ENCODE measurements at places on chromosomes 6 and 20.

- no peak for ATAC-seq
Observed at GRCh38 chr6:170416959-170417606, 110.5 kb downstream of the FAM120B start.

- no peak for ATAC-seq
Observed at GRCh38 chr6:96816301-96816817, 20.9 kb downstream of the GPR63 start.

- no peak for ATAC-seq
Observed at GRCh38 chr6:137002505-137002904, 42.3 kb downstream of the IL20RA start.

DNA sequence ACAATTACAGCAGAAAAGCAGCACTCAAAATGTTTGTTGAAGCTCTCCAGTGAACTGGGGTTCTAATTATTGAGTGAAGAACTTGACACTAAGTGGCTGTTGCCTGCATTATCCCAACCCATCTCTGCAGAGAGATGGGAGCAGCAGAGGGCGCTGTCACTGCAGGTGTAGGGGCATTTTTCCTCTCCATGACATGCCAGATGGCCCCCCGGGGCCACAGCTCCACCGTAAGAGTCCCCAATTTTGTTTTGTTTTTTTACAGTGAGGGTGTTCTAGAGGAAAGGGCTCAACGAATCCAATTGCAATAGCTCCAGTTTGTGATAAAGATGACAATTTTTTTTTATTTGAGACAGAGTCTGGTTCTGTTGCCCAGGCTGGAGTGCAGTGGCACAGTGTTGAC lies 1.9 kb upstream of the FUCA2 start:
- ATAC-seq, result no peak

DNA sequence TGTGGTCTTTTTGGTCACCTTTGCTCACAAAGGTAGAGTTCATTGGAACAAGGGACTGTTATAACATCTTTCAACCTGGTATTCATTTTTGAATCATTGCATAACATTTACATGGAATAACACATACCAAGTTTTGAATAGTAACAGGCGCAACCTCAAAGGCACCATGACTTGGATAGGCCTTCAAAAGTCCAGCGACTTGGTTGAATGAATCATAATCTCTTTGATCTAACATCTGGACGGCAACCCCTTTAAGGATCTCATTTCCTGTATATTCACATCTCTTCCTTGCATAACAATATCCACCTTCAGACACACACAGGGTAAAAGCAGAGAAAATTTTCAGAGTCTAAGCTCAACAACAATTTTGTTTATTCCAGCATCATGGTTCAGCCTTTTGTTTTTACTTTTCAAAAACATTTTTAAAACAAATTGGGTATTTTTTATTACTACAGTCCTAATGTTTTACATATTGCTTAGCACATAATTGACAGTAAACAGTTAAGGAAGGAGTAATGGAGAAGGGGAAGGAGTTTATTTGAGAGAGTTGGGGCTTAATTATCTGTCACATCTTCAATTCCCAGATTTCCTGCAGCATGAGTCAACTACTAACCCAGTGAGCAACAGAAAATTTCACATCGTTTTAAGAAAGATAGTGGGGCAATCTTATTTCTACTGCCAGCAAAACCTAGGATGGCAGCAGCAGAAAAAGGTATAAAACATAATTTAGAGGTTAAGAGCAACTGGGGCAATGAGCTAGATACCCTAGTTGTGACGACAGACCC lies 41.8 kb upstream of the F13A1 start:
- no peak for ATAC-seq

DNA sequence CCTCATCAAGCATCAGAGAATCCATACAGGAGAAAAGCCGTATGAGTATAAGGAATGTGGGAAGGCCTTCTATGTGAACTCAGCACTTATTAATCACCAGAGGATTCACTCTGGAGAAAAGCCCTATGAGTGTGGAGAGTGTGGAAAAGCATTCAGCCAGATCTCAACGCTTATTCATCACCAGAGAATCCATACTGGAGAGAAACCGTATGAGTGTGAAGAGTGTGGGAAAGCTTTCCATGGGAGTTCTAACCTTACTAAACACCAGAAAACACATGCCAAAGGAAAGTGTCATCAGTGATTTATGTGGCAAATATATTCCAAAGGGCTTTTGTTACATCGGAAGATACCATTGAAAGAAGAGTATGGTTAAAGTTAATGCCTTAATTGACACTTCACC lies 25.4 kb downstream of the ZKSCAN8 start:
- no peak for ATAC-seq

DNA sequence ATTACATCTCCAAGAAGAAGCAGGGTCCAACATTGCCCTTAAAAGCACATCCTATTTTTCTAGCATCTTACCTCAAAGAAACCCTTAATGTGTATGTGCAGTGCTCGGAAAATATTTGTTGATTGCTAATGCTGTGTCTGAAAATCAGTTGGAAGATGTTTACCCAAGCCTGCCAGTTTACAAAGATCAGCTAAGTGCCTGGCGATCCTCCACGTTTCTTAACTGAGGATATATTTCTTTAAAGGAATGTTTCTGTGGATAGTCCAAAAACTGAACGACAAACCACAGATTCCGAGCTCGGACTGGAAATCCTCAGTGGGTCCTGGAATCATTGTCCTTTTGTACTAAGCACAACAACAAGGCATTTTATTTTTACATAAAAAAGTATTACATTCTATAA lies 595.7 kb upstream of the ARID1B start:
- no peak for ATAC-seq

- no peak for ATAC-seq
Observed at GRCh38 chr20:2303673-2304072, 7.9 kb downstream of the TGM3 start.
